Hindlimb muscle (tissue), 1 donor: ENCODE measurements at places on chromosomes 12 and 14. TPM values are rescaled to one million over a fixed set of nuclear protein-coding genes. Genes with fewer than 3 reads are reported as not detected.

ABHD12B gene
- 1.6 TPM for polyA plus RNA-seq

SDR9C7 gene
- 0.36 TPM for polyA plus RNA-seq

PIP4K2C gene
- 12.1 TPM for polyA plus RNA-seq

C1QL4 gene
- not detected for polyA plus RNA-seq

LALBA gene
- polyA plus RNA-seq, result not detected

VIPAS39 gene
- polyA plus RNA-seq, result 22.7 TPM

ERP27 gene
- 0.32 TPM for polyA plus RNA-seq

KLRF1 gene
- polyA plus RNA-seq, result 0.23 TPM

GDF3 gene
- not detected for polyA plus RNA-seq

PRPH gene
- polyA plus RNA-seq, result 1.4 TPM

PMCH gene
- not detected for polyA plus RNA-seq

ARMH4 gene
- 5.1 TPM for polyA plus RNA-seq

GPR137C gene
- 2.4 TPM for polyA plus RNA-seq
